ENCODE measurements at places on chromosomes 5 and 9.
A peak's percentile ranks its signal among the peaks of the same experiment; 100 is the strongest.

DNA sequence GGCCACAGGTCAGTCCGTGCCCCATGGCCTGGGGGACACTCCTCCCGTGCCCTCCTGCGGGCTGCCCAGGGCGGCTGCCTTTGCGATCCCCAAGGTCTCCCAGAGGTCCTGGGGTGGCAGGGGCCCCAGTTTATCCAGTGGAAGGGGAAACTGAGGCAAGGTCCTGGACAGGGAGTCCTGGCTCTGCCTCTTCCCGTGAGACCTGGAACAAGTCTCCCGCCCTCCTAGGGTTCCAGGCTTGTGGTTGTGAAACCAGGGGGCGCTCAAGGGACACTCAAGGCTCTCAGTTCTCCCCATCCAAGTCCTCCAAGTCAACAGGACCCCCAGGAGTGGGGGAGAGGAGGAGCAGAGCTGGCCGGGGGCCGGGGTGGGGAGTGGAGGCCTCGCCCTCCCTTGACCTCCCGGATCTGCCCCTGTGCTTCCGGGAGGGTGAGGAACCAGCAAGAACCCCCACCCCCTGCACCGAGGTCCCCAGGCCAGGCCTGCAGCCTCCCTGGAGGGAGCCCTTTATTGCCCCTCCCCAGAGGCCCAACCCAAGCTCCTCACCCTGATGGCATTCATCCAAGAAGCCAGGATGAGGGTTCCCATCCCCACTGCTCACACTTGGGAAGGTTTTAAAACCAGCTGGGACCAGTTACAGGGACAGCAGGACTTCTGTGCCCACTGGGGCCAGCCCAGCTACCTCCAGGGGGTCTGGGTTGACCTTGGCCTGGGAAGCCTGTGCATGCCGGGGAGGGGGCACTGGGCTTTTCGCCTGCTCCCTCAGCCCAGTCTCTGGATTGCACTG lies 24.7 kb upstream of the TMEM250 start:
- no peak for DNase-seq

DNA sequence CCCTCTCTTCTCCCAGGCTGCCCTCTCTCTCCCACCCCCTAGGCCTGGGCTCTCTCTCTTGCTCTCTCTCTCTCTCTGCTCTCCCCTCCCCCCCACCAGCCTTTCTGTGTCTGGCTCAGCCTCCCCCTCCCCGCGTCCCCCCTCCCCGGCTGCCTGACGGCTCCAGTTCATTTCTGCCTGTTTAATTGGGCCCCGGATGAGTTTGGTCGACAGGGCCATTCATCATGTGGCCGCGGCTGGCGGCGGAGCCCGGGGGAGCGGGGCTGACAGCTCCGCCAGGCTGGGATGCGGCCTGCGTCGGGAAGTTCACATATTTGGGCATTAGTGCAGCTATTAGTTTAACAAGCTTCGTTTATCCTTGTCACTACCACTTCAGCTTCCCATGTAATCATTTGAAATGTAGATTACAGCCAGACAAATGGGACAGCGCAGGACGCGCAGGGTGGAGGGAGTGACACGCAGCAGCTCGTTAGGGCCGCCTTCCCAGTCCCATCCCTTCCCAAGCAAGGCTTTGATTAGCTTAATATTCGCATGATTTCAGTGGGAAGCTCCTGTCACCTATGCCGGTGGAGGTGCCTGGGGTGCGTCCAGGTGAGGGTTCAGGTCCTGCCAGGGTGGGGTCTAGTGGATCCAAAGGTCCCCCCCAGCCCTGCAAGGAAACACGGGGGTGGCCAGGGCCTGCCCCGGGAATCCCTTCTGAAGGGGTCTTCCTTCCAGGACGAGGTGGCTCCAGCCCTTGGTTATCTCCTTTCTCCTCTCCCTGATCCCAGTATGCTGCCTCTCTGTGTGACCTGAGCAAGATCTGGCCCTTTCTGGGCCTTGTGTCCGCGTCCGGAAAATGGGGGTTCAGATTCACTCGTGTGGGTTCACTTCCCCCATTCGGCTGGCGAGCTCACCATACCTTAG lies 214.8 kb downstream of the PAX5 start:
- DNase-seq: peak; percentile 68

DNA sequence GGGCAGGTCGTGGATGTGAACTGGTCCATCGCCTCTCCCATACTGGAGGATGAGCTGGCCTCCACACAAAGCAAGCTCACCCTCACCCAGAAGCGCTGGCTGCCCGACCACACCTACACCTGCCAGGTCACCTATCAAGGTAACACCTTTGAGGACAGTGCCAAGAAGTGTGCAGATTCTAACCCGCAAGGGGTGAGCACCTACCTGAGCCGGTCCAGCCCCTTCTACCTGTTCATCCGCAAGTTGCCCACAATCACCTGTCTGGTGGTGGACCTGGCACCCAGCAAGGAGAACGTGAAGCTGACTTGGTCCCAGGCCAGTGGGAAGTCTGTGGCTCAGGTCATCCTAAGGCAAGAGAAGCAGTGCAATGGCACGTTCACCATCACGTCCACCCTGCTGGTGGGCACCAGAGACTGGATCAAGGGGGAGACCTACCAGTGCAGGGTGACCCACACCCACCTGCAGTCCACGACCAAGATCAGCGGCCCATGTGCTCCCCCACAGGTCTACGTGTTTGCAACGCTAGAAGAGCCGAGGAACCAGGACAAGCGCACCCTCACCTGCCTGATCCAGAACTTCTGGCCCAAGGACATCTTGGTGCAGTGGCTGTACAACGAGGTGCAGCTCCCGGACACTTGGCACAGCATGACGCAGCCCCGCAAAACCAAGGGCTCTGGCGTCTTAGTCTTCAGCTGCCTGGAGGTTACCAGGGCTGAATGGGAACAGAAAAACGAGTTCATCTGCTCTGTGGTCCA lies 71.3 kb downstream of the INSL6 start:
- DNase-seq: no peak

- DNase-seq: peak; percentile 75
Observed at GRCh38 chr5:159878988-159879471, 37.3 kb upstream of the ADRA1B start.

DNA sequence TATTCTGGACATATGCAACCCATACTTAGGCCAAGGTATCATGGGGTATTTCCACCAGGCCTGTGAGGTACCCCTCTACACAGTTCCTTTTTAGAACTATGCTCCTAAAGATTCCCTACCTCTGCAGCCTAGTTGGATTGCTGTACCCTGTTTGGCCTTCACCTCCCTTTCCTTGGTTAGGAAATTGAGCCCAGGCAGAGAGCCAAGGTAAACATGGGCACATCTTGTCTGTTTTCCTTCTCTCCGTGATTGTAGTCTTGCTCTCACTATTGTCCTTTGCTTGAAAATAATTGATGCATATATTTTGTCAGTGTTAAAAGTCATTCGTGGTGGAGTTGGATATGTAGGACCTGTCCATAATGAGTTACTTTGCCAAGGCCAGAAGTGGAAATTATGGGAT lies 26.7 kb downstream of the BDP1 start:
- no peak for DNase-seq

DNA sequence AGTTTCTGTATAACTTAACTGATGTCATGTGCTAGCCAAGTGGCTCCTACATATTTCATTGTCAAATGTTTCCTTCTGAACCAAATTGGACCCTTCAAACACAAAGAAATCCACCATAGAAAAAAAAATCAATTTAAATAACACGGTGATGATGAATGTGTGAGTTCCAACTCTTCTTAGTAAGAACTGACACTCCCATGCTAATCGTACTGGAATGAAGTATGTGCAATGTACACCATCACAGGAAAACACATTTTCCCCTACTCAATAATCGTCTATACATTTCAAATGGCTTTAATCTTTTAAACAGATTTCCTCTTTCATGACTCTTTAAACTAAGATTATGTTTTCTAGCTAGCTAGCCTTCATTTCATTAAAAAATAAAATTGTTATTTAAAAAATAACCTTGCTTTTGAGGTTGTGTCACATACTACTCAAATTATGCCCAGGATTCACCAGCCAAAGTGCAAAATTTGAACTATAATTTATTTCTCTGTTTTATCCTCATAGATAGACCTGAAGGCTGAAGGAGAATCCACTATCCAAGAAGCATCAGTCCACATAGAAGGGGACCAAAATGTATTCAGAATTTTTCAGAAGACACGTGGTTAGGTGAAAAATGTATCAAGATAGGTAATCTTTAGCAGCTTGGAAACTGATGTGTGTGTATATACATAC lies 131.0 kb upstream of the ITGA1 start:
- no peak for DNase-seq

GRCh38 chr9:6000955-6001354 lies 14.5 kb downstream of the RANBP6 start:
- no peak for DNase-seq

GRCh38 chr5:175464074-175464941 lies 14.1 kb upstream of the SFXN1 start:
- DNase-seq: peak; percentile 51

GRCh38 chr9:38336341-38336740 lies 56.2 kb upstream of the ALDH1B1 start:
- no peak for DNase-seq

GRCh38 chr5:14097998-14098471 lies 45.1 kb upstream of the TRIO start:
- no peak for DNase-seq

- DNase-seq: no peak
Observed at GRCh38 chr5:93585041-93585766, 2.2 kb downstream of the NR2F1 start.

DNA sequence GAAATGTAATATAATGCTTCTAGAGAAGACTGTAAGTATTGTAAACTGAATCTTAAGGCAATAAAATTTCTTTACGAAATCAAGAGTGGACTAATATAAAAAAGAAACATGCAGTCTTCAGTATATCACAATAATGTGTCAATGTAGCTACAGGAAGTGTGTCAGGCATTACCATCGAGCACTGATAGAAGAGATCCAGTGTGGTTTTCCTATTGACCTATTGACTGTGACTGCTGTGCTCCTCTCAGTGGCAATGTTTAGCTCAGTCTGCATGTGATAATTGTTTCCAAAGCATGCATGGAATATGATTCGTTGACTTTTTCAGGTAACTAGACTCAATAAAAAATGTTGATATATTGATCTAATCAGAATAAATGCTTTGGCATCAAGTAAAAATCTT lies 20.3 kb upstream of the PCSK1 start:
- DNase-seq: no peak

GRCh38 chr5:3394891-3395599 lies 200.6 kb upstream of the IRX1 start:
- no peak for DNase-seq

DNA sequence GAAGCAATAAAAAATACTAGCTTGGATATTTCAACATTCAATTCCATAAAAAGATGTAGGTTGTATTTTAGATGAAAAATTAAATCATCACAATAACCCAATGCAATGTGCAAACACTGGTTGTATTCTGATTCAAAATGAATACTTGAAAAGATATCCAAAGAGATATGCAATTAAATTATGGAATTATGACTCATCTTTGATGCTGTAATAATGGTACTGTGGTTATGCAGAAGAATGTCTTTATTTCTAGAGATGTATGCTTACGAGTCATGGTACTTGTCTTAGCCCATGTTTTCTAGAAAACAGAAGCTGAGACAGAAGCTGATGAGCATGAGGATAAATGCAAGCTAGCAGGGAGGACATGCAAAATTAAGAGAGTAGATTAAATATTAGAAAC lies 1941.4 kb upstream of the NUDT12 start:
- no peak for DNase-seq

DNA sequence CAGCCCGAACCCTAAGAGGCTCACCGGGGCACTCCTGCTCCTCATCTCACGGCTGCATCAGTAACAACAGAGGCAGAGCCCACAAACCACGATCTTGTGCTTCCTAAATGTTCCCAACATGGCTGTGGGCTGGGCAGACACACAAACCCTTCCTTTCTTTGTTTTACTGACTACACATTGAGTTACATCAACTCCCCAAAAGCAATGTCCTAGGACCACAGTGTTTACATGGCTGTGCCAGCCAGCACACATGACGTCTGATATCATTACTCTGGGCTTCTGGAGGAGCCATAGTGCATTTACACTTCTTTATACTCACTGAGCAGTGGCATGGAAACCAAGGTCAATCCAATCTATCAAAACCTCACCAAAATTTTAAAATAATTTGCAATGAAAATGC lies 101.4 kb downstream of the LHFPL2 start:
- no peak for DNase-seq

DNA sequence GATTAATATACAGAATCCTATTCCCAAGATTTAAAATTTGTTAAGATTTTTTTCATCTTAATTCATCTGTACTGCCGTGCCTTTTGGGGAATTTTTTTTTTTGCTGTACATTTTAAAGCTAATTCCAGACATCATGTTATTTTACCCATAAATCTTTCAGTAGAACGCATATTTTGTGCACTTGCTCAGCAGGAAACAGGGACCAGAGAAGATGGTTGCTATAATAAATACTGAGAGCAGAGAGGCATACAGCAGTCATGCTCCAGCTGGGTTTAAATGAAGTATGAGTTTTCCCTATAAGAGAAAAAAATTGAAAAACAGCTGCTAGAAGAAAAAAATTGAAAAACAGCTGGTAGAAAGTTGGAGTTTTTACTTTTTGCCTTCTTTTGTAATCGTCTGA lies 196.9 kb upstream of the PUM3 start:
- DNase-seq: no peak

- no peak for DNase-seq
Observed at GRCh38 chr5:355958-356357, 34.4 kb downstream of the AHRR start.

GRCh38 chr9:8717146-8717545 lies 917.6 kb upstream of the DMAC1 start:
- DNase-seq: no peak

DNA sequence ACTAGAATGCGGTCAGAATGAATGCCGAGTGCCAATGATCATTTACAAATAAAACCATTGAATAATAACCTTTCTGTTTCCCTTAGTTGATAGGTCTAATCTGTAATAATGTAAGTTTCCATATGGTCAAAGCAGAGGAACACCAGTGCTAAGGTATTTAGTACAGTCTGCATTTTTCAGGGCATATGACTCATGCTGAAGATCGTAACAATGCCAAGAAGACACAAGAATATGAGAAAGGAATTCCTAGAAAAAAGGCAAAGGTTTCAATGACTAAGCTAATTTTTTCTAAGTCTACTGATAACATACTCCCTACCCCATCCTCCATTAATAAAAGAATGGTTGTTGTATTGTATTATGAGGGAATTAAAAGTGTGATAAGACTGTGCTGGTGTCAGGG lies 2.8 kb downstream of the OR1L8 start:
- no peak for DNase-seq

DNA sequence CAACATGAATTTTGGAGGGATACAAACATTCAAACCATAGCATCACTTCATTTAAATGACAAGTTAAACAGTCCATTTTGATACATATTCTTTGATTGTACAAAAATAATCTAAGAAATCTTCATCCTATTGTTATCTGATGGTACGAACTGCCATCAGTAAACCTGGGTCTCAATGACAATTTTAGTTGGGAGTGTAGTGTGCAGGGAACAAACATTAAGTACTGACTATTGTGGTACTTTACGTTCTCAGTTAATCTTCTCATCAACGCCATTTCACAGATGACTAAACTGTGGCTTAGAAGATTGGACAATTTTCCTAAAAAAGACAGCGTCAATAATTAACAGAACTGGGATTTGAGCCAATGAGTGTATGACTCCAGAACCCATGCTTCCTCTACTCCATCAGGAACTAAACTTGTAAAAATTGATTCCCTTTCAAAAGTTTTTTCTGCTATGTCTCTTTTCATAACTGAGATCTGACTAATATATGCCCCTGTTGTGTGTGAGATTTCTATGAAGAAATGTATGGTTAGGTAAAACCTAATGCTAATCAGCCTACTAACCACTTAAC lies 21.1 kb downstream of the TNPO1 start:
- no peak for DNase-seq
